ENCODE measurements at places on chromosomes 11 and 22.

DNA sequence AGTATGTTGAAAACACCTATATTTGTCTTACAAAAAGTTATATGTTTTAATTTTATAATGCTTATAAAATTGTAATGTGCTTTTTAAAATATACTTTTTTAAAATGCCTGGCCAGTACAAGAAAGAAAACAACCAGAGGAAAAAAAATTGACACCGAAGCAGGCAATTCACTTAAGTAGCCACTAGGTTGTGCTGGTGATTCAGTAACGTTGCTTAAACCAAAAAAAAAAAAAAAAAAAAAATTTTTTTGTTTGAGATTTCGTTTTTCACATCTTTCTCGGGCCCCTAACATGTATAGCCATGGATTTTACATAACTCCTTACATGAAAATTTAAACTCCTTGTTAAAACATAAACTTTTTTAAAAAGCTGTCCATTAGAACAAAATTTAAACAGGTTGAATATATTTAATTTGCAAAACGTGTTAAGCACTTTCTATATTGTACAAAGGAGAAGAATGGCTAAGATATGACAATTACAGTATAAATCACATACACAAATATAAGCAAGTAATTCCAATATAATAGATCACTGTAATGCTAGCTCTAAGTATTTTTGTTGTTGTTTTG is 9.2 kb downstream of the OR8B4 start:
- no peak for DNase-seq

DNA sequence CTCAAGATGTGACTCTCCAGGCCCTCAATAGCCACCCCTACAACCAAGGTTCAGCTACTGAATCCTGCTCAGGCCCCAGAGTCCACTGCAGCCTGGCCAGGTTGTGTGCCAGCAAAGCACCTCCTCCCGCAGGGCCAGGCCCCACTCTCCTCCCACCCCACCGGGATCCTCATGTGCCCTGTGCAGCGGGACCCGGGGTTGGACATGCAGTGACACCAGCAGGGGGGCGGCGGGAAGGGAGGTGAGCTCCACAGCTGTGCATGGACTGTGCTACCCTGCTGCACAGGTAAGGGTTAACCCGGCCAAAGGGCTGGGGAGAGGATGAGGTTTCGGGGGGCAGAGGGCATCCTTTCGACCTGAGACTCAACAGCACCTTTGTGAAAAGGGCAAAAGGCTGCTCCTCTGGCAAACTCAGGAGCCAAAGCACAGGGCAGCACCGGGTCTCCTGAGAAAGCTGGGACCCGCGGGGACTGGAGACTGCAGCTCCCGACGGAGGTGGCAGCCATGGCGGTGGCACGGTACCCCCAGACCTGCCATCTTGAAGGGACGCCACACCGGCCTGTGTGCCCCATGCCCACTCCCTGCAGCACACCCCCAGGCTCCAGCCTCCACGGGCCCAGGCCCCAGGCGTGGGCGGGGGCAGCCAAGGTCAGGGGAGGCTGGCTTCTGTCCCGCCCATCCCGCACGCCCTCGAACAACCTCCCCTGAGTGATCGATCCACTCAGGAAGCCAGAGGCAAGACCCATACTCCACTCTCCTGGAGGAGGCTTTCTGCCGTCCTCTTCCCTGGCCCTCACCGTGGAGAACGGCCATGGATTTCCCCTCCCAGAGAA is 10.6 kb downstream of the PLXNB2 start:
- DNase-seq = no peak

DNA sequence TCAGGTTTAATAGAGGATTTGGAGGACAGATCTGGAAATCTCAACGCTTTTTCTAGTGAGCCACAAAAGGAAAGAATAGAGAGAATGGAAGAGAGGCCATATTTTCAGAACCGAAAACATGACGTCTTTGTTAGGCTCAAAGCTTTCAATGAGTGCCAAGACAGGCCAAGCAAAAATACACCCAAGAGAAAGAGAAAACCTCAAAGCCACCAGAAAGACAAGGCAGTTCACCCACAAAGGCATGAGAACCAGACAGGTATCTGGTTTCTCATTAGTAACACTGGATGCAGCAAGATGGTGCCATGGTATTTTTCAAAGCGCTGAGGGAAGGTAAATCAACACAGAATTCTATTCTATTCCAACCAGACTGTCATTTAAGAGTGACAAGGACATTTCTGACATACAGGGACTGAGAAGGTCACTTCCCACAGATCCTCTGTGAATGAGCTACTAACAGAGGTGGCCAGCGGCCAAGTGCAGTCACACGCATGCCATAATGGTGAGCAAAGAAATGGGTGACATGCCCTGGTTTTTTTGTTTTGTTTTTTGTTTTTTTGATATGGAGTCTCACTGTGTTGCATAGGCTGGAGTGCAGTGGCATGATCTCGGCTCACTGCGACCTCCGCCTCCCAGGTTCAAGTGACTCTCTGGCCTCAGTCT is 41.9 kb downstream of the TOLLIP start:
- DNase-seq = no peak

DNA sequence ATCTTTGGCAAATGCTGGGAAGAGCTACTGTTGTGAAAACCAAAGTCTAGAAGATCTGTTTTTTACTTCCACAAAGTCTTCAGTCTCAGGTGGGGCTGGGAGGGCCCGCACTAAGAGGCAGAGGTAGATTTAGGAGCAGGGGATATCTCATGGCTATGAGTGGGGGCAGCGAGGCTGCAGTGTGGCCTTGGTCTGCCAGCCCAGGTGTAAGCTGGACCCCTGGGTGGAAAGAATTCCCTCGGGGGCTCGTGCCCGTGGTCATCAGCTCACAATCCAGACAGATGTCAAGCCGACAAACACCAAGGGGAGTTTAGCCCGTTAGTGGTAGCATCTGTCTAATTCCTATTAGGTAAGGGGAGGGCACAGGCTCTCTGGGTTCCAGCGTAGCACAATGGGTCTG is 9.0 kb downstream of the PKNOX2 start:
- DNase-seq = no peak

GRCh38 chr11:1862588-1863351 is 9.9 kb downstream of the LSP1 start:
- DNase-seq = no peak

GRCh38 chr11:131099013-131099412 is 182.7 kb upstream of the SNX19 start:
- DNase-seq = no peak

Measured in effector CD4-positive, alpha-beta T cell (primary cell).